Central memory CD4-positive, alpha-beta T cell (primary cell): ENCODE measurements at places on chromosomes 4 and X.

GRCh38 chrX:41478381-41478911, 31.3 kb downstream of the NYX start:
- no peak for DNase-seq

DNA sequence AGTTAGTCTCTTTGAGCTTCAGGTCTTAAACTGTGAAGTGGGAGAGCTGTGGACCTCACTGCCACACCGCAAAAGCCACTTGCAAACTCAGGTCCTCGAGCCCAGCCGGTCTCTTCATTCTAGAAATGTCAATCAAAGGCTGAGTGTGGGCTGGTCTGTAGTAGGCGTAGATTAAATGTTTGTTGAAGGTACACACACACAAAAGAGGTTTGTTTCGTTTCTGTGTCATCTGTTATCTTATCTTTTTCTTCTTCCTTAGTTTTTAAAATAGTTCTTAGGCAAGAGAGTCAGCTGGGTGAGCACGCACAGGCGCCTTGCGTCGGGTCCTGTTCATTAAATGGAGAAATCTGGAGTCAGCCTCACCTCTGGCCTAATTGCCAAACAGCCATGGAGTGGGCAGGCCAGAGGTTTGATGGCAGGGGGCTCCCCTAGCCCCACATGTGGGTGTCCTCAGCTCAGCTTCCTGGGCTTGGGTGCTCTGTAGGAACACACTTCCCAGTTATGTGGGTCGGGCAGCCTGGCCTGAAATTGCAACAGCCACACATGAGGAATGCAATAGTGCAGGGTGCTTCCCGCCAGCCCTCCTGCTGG, 836 bp upstream of the PSAPL1 start:
- DNase-seq: no peak

DNA sequence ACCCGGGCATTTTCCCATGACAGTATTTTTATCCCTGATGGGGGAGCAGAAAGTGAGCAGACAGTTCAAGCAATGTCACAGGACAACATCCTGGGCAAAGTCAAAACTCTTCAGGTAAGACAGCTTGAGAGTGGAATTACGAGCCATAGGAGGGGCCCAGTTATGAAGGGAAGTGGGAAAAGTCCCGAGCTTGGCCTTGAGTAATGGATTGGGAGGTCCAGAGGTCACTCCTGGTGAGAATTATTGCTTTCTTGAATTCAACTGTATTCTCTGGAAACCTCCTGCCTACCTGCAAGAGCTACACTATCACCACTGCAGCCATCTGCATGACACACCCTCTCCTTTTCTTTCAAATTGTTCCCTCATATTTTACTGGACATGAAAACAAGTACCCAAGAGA, 89.1 kb downstream of the AASDH start:
- no peak for DNase-seq

GRCh38 chr4:38313175-38313574, 350.8 kb upstream of the KLF3 start:
- DNase-seq: no peak

- no peak for DNase-seq
These were observed 72.5 kb downstream of the FAT1 start for GRCh38 chr4:186651181-186651603.

DNA sequence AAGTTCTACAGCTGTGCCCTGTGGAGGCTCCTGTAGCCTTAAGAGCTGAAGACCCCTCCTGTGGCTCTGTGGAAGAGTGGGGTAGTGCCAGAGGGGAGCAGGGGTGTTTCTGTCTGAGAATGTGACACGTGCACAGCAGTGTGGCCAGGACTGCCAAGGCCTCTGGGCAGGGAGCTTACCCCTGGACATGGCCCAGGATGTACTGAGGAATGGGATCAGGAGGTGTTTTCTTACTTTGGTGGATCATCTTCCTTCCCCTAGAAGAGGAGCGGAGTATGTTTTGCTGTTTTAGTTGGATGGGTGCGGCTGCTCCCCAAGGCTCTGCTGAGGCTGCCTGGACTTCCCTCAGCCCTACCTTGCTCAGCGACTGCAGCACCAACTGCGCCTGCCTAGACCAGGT, 342.6 kb downstream of the ARHGAP10 start:
- no peak for DNase-seq

- no peak for DNase-seq
These were observed 117.8 kb downstream of the EFHC2 start for GRCh38 chrX:44225667-44226066.

DNA sequence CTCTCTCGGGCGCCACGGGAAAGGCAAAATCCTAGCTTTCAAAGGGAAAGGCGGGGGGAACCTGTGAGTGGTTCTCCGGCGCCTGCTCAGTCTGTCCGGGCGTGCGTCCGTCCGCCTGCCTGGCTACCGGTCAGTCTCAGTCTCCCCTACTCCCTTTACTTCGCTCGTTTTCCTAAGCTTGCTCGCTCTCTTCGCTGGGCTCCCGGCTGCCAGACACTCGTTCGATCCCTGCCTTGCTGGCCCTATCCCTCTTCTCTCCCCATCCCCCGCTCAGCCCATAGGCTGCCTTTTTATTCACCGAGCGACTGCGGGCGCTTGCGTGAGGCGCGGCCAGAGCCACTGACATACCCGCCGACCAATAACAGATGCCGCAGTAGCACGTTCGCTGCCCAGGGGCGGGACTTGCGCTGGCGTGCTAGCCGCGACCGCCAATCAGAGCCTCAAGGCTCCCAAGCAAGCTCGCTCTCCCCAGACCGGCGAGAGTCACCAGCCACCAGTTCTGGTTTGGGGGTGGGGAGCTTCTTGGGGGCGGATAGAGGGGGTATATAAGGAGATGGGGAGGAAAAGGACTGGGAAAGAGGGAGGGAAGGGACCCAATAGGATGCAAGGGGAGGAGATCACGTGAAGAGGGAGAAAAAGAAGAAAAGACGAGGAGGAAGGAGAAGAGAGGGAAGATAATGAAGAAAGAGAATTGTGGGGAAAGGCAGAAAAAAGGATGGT, 30.0 kb downstream of the ARHGEF9 start:
- DNase-seq: peak; percentile 86

DNA sequence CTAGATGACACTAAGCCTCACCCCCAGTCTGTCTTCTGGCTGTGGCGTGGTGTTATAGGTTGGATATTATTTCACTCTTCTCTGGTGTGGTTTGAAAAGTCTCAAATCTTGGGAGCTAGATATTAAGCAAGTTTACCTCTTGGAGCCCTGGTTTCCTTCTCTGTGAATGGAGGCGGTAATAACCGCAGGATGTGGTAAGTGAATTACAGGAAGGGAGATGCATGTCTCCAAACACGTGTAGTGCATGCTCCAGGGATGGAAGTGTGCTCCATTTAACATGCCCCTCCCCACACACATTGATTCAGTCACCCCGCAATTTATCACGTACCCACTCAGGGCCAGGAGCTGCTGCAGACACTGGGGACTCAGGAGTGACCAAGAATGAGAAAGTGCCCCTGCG, 4.9 kb downstream of the ZNF275 start:
- no peak for DNase-seq

DNA sequence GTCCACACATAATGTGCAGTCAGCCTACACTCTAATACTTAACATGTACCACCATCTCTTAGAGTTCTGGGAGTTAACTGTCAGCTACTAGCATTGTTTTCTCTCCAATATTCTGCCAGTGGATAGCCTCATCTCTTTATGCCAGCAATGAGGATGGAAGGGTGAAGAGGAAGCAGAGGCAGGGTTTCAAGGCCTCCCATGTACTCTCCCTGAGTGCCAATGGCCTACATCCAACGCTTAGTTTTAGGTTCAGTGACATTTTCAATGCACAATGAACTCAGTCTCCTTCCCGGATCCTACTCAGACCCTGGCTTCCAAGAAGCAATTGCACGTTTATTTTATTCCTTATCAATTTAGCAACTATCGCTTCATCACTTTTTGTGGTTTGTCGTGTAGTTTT, 686.1 kb downstream of the DMD start:
- no peak for DNase-seq

- no peak for DNase-seq
These were observed 79.8 kb downstream of the SPANXN3 start for GRCh38 chrX:143437439-143437838.

GRCh38 chr4:77012726-77013125, 63.1 kb downstream of the CCNI start:
- no peak for DNase-seq

- no peak for DNase-seq
These were observed 55.8 kb downstream of the GPC4 start for GRCh38 chrX:133359466-133359865.

DNA sequence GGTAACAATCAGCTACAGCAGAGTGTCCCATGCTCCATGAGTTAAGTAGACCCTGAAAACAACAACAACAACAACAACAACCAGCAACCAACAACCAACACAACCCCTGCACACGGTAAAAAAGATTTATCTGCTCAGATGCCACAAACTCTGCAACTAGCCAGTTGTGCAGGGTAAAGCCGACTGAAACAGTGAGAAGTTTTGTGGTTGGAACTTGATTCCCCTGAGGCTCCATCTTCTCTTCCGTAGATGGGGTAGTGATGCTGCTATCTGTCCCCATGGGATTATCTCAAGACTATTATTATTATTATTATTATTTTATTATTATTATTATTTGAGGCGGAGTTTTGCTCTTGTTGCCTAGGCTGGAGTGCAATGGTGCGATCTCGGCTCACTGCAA, 50.6 kb upstream of the RAPGEF2 start:
- no peak for DNase-seq

- no peak for DNase-seq
These were observed 3.7 kb upstream of the GPR82 start for GRCh38 chrX:41720125-41720779.

GRCh38 chrX:144896323-144896722, 351.0 kb upstream of the SPANXN1 start:
- DNase-seq: no peak

- no peak for DNase-seq
These were observed 17.7 kb upstream of the RPS6KA3 start for GRCh38 chrX:20284444-20284843.

GRCh38 chr4:36026348-36026880, 217.9 kb downstream of the ARAP2 start:
- DNase-seq: no peak

GRCh38 chr4:121950212-121950679, 1.6 kb downstream of the TRPC3 start:
- peak; percentile 71 for DNase-seq

GRCh38 chr4:25535278-25535677, 120.4 kb upstream of the SLC34A2 start:
- no peak for DNase-seq

DNA sequence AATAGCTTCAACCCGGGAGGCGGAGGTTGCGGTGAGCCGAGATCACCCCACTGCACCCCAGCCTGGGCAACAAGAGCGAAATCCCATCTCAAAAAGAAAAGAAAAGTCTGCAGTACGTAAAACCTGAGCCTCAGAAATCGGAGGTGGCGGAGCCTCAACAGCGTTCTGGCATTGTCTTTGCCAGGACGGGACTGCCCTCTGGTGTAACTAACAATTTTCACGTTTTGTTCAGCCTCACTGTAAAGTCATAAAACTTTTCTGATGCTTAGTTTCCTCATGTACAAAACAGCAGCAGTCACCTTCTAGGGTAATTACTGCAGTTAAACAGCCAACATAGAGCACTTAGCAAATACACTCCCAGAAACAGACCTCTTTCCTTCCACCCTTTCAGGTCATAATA, 121.7 kb downstream of the RBM47 start:
- no peak for DNase-seq

DNA sequence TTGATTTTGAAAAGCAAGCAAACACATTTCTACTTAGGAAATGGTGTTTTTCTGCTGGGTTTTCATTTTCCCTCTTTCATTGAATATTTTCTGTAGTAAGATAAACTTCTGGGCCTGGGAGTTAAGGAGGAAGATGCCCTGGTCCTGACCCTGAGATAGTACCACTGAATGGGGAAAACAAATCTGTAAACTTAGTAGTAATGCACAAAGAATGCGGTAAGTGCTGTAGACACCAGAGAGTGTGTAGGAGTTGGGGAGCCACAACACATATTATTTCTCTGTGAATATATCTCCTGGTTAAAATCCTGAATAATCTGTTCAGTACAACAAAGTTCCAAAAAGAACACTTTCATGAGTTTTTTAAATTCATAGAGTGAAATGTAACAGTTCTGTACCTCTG, 178.3 kb downstream of the MAPK10 start:
- no peak for DNase-seq

DNA sequence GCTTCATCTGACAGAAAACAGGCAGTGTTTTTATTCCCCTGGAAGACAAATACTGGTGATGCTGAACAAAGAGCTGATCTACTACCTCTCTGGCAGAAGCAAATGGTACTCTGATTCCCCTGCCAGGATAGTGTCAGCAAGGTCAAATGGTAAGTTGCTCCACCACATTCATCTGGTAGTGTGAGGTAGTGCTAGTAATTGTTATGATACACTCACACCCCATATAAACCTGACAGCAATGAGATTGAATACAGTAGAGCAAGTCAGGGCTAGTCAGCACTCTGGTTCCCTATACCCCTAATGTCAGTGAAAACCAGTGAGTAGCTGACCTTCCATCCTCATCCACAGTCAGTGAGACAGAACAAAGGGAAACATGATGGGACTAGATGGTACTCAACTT, 3.4 kb upstream of the SPIN4 start:
- DNase-seq: no peak

- no peak for DNase-seq
These were observed 98.3 kb upstream of the ANKRD50 start for GRCh38 chr4:124810827-124811226.

- DNase-seq: no peak
These were observed 12.5 kb downstream of the HPF1 start for GRCh38 chr4:169745291-169745690.

- DNase-seq: no peak
These were observed 36.0 kb upstream of the EXOC1L start for GRCh38 chr4:55783584-55783983.

- no peak for DNase-seq
These were observed 989.2 kb upstream of the SLIT2 start for GRCh38 chr4:19262467-19262866.

GRCh38 chrX:39766855-39767254, 330.9 kb downstream of the BCOR start:
- no peak for DNase-seq

- DNase-seq: no peak
These were observed 34.5 kb upstream of the VEGFD start for GRCh38 chrX:15418707-15419181.

DNA sequence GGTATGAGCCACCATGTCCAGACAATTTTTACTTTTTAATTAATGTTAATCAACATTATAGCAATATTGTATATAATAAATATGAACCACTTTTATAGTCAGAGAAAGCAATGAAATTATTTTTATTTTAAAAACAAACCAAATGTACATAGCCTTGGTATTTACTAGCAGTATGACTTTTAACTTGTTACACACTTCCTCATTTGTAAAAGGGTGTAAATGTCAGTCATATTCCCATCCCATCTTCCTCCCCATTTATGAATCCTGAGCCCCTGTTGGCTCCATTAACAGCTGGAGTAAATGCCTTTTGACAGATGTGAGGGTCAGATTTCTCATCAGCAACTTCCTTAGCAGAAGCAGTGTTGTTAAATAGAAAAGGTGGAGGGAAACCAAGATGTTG, 179.6 kb upstream of the SPRY1 start:
- no peak for DNase-seq

- DNase-seq: no peak
These were observed at the start of gene LGI2 for GRCh38 chr4:25030277-25031076. Gene LGI2, minus strand, starts transcription at chr4:25030946. Its CDS starts 253 bp downstream, at chr4:25030693.

GRCh38 chr4:159229164-159229563, 126.3 kb downstream of the RAPGEF2 start:
- no peak for DNase-seq
